ENCODE measurements at places on chromosomes 7 and 10. TPM values are rescaled to one million over a fixed set of nuclear protein-coding genes. Genes with fewer than 3 reads are reported as not detected.

The STAG3 gene
- total RNA-seq, result 0.74 TPM

- DNase-seq, result peak; percentile 67
These were observed 28.2 kb downstream of the IL15RA start for GRCh38 chr10:5949009-5949759.

DNA sequence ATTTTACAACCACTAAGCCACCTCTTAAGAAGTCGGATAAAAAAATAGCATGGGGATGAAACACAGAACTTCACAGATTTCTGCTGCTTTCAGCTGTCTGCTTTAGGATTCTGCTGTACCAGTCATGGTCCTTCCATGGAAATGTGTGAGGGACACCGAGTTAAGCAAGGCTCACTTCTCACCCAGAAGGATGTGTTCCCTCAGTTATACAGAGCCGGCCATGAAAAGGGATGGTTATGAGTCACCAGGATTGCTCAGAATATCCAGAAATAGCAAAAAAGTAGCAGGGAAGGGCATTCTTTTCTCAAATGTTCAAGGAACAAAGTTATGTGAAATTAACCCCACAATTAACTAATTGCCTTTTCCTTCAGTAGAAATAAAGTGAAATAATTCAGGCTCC lies 124.4 kb downstream of the AMPH start:
- DNase-seq, result no peak

DNA sequence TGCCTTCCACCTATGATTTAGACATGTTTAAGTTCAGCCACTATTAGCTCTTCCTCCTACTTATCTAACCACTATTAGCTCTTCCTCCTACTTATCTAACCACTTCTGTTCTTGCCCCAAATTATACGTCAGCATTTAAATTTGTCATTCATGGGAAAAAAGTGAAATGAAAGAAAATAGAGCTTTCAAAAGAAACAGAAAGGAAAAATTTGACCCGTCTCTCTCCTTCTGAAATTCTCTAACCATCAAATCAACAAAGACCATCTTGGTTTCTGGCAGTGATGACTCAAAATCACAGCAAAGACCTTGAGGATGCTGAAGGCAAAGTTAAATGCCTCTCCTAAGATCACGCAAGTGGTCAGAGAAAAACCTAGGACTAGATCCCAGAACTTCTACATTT lies 2.6 kb downstream of the LIPA start:
- no peak for DNase-seq
